ENCODE measurements at places on chromosomes 2 and 18.

GRCh38 chr2:223930103-223930976, 14.8 kb downstream of the WDFY1 start:
- DNase-seq = no peak

- no peak for DNase-seq
Measured at GRCh38 chr2:147937744-147938349, 82.7 kb downstream of the ORC4 start.

GRCh38 chr2:13218205-13218604, 501.5 kb downstream of the TRIB2 start:
- DNase-seq = no peak

- DNase-seq = no peak
Measured at GRCh38 chr18:31206787-31207381, 44.2 kb upstream of the DSC1 start.

- no peak for DNase-seq
Measured at GRCh38 chr2:65057391-65058052, 1.3 kb downstream of the CEP68 start.

DNA sequence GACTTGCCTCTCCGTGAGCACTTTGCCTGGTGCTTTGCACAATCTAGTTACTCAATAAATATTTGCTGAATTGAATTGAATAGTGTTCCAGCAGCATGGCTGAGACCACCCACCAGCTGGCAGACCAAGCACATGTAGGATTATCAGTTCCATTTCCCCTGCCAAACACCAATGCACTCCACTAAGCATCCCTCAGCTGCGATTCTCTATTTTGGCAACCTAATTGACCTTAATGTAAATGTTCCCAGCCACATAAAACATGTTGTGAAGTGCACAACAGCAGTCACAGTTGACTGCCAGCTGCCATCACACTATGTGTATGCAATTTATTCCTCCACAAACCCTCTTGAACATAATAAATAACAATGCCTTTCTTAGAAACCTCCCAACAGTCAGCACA, 1879.4 kb upstream of the PIK3C3 start:
- DNase-seq = no peak

GRCh38 chr2:154836632-154837031, 138.1 kb downstream of the KCNJ3 start:
- no peak for DNase-seq

GRCh38 chr2:43824951-43825493, 13.6 kb downstream of the ABCG5 start:
- DNase-seq = no peak

GRCh38 chr2:20702563-20702962, 35.6 kb downstream of the GDF7 start:
- DNase-seq = no peak

GRCh38 chr2:114160263-114160981, 270.5 kb downstream of the ACTR3 start:
- no peak for DNase-seq

GRCh38 chr2:119174993-119175347, 16.4 kb upstream of the C1QL2 start:
- DNase-seq = no peak

DNA sequence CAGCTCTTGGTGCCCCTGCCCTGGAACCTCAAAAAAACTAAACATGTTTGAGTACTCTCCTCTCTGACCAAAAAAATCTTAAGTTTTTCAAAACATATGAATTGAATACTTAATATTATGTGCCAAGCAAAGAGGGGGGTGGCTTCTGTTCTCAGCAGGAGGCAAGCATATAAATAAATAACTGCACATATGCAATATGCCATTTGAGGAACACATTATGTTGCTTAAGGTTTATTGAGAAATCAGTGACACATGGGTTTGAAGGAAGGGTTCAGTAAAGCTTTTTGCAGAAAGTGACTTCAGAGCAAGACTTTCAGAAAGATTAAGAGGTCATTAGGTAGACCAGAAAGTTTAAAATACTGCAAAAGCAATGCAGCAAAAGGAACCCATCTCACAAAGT, 429.2 kb downstream of the TDRD15 start:
- DNase-seq = no peak

- no peak for DNase-seq
Measured at GRCh38 chr2:64213532-64214275, 69.5 kb upstream of the PELI1 start.
